ENCODE measurements at places on chromosomes 1 and 21.

- H3K27me3 ChIP-seq = no peaks in the 10 kb centered on the region
- H3K4me3 ChIP-seq = no peak overlapping the region
- DNase-seq = peak; percentile 65
These were observed 24.7 kb upstream of the MYCL start for GRCh38 chr1:39926343-39926793.

GRCh38 chr1:171595324-171595723 is 26.7 kb upstream of the MYOCOS start:
- peaks cover 9% of the 10 kb centered on the region for H3K36me3 ChIP-seq
- H3K27me3 ChIP-seq = no peaks in the 10 kb centered on the region
- H3K4me3 ChIP-seq = no peak overlapping the region
- no peaks in the 10 kb centered on the region for H3K4me1 ChIP-seq
- no peak overlapping the region for H3K27ac ChIP-seq

DNA sequence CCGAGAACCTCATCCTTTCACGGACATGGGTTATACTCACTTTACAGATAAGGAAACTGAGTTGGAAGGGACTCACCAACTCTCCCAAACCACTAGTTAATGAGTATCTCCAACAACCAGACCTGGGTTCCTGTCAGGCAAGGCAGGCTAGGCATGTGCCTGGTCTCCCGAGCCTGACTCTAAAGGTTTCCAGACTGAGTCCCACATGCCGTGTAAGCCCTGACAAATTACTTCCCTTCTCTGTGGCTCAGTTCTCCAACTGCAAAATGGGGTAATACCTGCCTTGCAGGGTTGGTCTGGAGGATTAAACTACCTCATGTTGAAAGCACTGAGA is 34.3 kb downstream of the SSBP3 start:
- peaks cover 18% of the 10 kb centered on the region for H3K4me1 ChIP-seq
- DNase-seq = no peak
- H3K27me3 ChIP-seq = no peaks in the 10 kb centered on the region
- peaks cover 1% of the 10 kb centered on the region for H3K36me3 ChIP-seq
- no peak overlapping the region for H3K4me3 ChIP-seq
- no peak overlapping the region for H3K27ac ChIP-seq

DNA sequence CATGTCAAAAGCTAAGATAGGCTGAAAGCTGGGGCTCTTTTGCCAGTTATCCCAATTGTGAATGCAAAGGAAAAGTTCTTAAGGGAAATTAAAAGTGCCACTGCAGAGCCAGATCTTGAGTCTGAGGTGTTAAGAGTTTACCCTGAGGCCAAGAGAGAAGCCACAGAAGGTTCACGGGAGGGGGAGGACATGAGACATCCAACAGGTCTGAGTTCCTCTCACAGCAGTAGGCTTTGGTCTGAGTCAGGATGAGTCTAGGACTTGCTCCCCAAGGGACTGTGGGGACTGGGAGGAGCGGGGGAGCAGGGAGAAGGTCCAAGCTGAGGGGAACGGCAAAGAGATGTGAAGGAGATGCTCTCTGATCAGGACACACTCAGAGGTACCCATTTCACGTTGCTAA is 411.2 kb upstream of the CAMK1G start:
- H3K4me3 ChIP-seq = no peak overlapping the region
- no peaks in the 10 kb centered on the region for H3K36me3 ChIP-seq
- no peaks in the 10 kb centered on the region for H3K27me3 ChIP-seq

- H3K4me3 ChIP-seq = peak overlapping the region; percentile 100
- no peaks in the 10 kb centered on the region for H3K27me3 ChIP-seq
- peaks cover 9% of the 10 kb centered on the region for H3K36me3 ChIP-seq
- DNase-seq = peak; percentile 87
- H3K4me1 ChIP-seq = peaks cover 2% of the 10 kb centered on the region
These were observed 582 bp downstream of the ORC1 start for GRCh38 chr1:52403566-52404115.

Measured in mesendoderm (in vitro differentiated cells).